Urinary bladder (tissue), 4 donors: ENCODE measurements at places on chromosomes 3 and 15.

- DNase-seq, result no peak
These were observed 101.7 kb upstream of the TPM1 start for GRCh38 chr15:62940755-62941361.

DNA sequence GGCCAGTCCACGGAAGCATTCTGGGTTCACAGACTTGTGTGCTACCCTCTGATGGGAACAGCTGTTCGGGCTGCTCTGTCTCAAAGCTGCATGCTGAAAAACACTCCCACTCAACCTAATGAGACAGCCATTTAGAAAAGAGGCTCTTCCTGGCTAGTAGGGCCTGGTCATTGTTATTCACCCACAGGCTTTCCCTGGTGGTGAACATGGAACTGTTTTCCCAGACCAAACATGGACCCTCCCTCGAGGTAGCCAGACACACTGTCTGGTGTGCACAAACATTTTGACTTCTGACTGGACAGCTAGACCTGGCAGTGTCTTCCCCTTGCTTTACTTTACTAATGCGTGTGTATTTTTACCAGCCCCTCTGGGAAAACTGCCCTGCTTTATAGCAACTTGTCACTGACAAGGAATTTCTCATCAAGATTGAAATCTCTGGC lies 39.0 kb downstream of the MECOM start:
- DNase-seq, result no peak

GRCh38 chr15:26177816-26178215 lies 314.7 kb upstream of the ATP10A start:
- DNase-seq, result no peak

- DNase-seq, result no peak
These were observed 66.0 kb downstream of the GOLIM4 start for GRCh38 chr3:168029705-168030104.

- no peak for DNase-seq
These were observed 1.5 kb downstream of the ARPC4 start for GRCh38 chr3:9794400-9794799.

- no peak for DNase-seq
These were observed 340 bp downstream of the TTLL3 start for GRCh38 chr3:9810433-9810770.

GRCh38 chr15:65985387-65985786 lies 116.1 kb downstream of the RAB11A start:
- no peak for DNase-seq

DNA sequence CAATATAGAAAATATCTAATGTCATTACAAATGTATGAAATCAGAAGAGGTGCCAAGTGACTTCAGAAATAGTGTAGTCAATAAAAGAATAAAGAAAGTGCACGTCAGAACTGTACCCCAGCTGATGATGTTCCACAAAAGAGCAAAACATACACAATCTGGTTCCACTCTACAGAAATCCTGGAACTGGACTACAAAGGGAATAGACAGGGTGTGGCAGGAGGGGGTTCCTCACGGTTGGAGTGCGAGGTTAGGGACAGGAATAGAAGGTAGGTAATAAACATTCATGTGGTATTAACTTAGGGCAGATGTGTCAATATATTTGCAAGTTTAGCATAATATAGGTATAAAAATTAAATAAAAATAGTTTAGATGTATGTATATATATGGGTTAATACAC lies 103.3 kb upstream of the GOLGA6L6 start:
- no peak for DNase-seq

DNA sequence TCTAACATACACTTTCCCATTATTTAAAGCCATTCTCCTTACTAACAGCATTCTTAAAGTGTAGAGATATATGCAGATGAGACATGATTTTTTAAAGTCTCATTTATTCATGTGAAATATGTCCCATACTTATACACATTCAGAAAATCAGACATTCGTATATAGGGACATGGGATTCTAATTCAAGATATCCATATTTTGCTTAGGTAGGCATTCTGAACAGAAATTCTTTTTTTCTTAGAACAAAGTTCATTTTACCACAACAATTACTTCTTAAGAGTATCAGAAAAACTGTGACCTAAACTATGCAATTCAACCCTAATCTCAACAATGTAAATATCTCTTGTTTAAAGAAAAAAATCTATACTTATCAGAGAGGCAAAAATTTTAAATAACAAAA lies 16.2 kb downstream of the DCUN1D1 start:
- no peak for DNase-seq

DNA sequence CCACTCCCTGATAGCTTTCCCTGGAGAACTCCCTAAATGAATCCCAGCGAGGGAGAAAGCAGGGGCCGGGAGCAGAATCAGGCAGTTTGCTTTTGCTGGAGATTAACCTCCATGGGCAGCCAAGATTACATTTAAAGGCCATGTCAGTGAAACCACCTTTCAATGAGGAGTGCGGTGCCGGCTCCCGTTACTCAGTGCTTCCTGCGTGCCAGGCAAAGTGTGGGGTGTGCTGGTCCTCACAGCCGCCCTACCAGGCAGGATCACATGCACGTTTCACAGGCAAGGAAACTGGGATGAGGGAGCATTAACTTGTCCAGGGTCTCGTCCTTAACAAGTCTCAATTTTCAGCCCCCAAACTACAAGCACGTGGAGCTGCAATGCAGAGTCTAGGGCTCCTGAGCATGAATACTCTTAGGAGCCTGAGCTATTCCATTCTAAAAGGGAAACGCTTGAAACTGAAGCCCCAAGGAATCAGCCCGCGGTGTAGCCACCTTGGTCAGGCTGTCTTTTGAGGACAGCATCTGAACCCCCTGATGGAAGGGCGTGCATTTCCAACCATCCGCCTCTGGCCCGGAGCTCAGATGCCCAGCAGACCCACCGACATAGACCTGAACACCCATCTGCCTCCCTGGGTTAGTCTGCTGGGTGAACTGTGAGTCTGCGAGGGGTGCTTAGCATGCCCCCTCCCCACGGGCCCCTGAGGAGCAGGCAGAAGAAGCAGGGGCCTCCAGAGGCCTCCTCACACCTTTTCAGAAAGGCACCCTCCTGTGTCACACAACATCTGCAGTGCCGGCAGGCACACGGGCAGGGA lies 5.6 kb downstream of the IGDCC3 start:
- no peak for DNase-seq

- no peak for DNase-seq
These were observed 47.5 kb upstream of the FAM98B start for GRCh38 chr15:38406436-38406835.

DNA sequence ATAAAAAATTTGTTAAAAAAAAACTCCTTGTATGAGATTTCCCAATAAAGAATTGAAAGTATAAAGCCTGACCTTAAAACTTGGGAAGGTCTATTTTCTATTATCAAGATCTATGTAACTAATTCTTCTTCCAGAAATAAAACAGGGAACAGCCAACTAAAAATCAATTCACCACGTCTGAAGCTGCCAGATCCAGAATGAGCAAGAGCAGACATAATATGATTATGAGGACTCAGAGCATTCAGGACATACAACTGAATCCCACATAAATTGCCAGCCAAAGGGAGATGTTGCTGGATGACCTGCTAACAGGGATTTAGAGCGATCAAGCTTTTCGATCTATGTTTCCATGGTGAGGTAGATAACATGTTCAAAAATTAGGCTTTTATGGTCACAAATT lies 1151.3 kb upstream of the CADM2 start:
- DNase-seq, result no peak

DNA sequence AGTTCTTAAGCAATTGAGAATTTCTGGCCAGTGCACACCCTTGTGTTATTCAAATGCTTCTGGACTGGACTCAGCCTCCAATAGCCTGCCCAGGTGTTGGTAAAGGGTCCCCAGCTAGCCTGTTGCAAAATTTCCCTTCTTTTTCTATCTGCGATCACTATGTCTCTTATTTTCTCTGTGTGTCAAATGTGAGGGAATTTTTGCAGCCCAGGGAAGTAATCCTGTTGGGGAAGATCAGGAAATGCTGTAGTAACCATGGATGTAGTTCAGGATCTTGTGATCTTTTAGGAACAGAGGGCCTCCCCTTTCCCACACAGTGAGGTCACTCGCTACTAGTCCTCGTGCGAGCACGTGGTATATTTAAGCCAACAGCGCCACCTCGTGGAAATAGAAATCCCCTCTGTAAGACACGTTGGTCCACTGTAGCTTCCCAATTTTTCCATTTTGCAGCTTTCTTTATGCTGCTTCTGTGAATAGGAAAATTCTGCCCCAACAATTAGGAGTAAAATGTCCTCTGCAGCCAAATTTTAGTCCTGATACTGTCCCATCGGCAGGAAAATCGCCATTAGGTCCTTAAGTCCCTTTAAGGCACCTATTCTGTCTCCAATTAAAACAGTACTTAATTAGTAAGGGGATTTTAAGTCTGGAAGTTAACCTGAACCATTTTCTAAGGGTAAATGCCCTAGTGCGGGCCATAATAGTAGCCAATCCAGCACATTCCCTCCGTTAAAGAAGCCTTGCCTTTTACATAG lies 4.0 kb upstream of the SMCO1 start:
- no peak for DNase-seq

DNA sequence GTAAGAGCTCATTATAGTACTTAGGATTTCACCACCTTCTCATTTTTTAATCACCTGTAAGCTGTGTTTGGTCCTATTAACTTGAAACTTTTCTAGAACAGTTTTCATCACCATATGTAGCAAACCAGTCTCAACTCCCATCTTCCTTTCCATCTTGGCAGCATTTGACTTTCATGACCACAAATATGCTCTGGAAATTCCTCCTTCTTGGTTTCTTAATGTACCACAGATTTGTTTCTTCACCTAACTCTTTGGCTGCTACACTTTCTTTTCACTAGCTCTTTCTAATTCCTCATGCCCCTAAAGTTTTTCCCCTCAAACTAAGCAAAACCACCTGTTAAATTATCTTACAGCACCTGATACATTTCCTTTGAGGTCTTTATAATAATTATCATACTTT lies 13.2 kb upstream of the NMB start:
- no peak for DNase-seq

- DNase-seq, result no peak
These were observed 319.1 kb upstream of the TLE3 start for GRCh38 chr15:70416829-70417228.

GRCh38 chr3:49119439-49119838 lies 1.2 kb downstream of the USP19 start:
- DNase-seq, result no peak

GRCh38 chr3:78894787-78895186 lies 873.0 kb downstream of the ROBO1 start:
- DNase-seq, result no peak

DNA sequence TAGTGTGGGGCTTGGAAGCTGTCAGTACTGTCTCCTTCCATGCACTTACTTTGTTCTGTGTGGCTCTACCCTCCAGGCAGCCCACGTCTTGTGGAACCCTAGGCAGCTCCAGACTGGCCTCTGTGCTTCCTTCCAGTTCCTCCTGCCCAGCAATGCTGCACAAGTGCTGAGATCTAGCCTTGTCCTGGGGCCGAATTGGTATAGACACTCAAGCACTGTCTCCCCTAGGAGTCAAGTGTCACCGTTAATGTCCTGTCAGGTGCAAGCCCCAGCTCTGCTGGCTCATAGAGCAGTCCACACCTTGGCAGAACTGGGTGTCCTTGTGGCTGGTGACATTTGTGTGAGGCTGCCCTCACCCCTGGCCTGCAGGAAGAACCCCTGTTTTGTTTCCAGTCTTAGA lies 130.1 kb downstream of the EEFSEC start:
- DNase-seq, result no peak

DNA sequence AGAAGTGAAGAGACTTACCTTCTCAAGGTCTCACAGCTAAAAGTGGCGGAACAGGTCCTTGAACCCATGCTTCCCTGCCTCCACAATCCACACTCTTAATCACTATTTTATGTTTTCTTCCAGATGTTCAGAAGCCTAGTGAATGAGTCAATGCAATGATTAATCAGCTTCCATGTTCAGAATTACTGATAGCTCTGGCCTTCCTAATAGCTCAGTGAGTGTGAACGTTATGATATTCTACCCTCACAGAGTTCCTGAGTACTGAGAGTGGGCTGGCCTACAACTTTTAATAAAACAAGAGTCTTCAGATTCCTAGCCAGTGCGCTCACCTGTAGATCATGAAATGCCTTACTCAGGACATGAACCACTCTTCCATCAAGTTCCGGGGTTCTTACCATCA lies 443.0 kb upstream of the ADAMTS9 start:
- DNase-seq, result no peak
